Posterior vena cava (tissue), 2 donors: ENCODE measurements at places on chromosomes 3 and 15.
A peak's percentile ranks its signal among the peaks of the same experiment; 100 is the strongest.

- DNase-seq = no peak
Observed at GRCh38 chr15:68792901-68793766, 27.6 kb downstream of the ANP32A start.

DNA sequence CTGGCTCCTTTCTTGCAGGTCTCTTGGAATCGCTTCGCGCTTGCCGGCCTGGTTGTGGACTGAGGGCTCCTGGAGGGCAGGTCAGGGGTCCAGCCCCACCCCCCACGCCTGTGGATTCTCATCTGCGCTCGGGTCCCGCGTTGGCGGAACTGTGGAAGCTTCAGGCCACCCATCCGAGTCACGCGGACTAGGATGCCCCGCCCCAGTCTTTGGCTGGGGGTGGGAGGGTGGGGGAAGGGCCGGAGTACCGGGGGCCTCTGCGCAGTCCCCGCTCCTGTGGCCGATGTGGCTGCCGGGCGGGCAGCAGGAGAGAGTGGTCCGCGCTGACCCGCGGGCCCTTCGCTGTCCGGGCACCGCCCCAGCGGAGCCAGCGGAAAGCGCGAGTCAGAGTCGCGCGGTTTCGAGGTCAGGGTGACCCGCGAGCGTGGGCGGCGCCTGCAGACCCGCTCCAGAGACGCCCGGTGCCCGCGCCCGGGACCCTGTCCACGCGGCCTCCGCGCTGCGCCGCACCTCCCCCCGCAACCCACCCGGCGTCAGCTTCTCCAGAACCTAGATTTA lies 114.2 kb downstream of the KLF13 start:
- peak; percentile 90 for DNase-seq

DNA sequence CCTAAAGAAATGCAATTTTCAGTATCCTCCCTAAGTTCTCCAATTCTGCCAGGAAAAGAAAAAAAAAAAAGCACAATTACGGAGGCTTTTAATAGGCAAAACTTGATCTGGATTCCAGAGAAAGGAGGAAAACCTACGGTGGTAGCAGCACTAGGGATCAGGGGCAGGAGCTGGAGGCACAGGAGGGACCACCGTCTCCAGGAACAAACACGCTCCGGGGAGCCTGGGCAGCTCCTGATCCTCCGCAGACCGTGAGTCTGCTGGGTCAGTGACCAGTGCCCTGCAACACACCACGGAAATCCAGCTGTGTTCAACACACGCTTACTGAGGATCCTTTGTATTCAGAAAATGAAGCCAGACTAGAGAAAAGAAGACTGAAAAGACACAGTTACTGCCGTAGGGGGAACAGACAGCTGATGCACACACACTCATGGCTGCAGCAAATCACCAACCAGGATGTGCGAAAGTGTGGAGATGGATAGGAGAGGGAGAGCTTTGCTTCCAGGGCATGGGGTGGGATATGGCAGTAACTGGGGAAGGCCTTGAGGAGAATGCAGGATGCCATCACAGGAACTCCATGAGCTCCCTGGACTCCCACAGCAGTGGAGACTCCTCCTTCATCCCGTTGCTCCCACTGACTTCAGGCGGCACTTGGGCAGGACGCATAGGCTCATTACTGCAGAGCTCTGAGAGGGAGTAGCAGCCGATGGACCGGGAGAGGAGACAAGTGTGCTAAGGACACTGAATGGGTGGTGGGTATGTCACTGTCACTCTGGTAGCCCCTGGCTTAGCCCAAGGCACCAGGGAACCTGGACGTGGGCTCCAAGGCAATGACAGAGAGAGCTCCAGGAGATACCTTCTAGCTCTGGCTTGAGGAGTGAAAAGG lies 167.0 kb downstream of the ATP10A start:
- DNase-seq = no peak

DNA sequence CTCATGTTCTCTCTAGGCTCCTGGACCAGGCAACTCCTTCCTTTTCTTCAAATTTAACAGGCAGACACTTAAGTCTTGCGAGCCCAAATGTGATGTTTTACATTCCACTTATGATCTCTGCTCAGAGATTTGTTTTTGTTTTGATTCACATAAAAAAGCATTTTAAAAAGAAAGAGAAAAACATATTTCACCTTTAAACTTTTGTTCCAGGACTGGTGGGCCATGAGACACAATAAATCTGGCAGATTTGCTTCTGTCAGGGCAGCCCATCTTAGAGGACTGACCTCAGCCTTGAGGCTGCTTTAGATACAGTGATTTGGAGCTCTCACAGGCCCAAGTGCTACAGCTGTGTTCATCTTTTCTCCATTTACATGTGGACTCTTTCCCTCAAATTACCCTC lies 52.0 kb downstream of the CMSS1 start:
- DNase-seq = no peak

DNA sequence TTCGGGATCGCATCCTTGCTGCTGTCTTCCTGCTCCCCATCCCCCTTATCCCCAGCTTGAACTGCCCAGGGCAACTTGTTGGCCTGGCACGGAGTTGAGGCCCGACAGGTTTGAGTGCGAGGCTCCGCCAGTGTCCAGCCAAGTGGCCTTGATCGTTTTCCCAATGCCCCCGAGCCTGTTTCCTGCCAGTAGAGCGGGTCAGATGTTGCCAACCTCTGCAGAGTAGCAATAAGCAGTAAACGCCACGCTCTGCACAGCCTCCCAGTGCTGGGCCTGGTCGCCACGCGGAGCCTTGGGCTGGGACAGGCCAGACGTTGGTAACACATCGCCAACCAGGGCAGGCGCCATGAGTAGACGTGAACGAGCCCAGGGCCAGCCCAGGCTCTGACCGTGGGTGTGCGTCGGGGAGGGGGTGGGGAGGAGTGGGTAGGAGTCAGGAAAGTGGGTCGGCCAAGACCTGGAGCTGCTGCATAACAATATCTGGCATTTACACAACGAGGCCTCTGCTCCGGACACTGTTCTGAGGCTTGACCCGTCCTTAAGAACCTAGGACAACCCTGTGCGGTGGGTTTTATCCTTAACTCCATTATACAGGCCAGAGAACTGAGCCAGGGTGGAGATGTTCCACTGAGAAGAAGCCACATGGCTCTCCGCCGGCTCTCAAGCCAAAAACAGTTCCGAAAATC lies 444 bp upstream of the ABHD14A start:
- DNase-seq = no peak

DNA sequence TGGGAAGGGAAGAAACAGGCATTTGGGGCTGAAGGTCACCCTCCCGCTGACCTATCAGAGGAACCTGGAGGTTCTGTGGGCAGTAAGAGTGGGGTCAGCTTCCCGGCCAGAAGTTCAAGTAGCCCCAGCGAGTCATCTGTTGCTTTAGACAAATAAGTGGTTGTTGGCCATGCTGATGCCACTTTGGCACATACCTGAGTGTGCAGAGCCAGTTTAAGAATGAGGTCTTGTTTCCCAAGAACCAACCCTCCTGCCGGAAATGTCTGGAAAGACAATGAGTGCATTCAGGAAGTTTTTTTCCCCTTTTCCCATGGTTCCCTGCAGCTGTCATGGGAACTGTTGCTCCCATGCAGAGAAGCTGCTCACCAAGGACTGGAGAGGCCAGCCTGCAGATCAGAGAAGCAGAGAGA lies 166.7 kb downstream of the ZNF621 start:
- no peak for DNase-seq

DNA sequence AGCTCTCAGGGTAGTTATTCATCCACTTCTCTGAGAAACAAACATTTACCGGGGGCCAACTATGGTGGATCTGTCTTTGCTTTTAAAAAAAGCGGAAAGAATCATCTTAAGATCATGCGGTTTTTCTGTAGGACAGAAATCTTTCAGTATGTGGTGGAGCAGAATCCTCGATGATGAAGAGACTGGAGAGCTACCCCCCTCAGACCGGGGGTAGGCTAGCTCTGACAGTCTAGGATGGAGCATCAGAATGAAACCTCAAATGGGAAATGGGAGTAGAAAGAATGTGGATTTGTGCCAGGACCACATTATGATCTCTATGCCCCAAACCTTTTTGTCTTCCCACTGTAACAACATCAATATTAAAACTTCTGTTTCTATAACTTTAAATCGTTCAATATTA lies 30.3 kb downstream of the TPRG1 start:
- no peak for DNase-seq

- no peak for DNase-seq
Observed at GRCh38 chr15:39497759-39498565, 82.9 kb upstream of the THBS1 start.

- no peak for DNase-seq
Observed at GRCh38 chr15:37046876-37047614, 53.3 kb downstream of the MEIS2 start.

DNA sequence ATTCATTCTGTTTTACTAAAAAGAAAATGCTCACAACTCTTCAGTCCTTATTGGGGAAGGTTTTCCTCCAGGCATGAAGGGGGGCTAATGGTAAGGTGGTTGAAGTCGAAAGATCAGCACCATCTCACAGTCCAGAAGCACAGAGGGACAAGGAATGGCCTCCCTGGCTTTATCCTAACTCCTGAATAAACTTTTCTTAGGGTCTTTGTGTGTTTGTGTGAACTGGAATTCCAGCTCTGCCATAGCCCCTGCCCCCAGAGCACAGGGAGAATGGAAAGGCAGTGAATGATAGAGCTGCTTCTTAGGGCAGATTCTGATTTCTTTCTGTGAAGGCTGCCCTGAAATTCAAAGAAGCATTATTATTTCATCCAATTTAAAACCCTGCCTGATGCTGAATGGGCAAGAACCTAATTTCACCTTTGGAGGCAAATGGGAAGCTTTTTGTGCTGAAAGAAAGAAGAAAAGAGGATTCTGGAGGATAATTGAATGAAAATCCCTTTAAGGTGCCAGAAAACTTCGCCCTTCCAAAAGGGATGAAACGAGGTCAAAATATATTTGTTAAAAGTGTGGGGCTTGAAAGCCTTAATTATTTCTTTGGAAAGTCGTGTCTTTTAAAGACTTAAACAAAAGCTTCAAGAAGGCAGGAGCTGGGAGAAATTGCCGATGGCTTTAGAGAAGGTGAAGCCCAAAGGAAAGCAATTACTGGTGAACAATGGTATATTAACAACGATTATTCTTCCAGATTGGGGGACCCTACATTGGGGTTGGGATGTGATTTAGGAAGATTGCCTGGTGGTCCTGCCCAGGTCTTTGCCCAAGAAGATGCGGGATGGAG lies 259.9 kb upstream of the RGMA start:
- DNase-seq = no peak

- peak; percentile 60 for DNase-seq
Observed at GRCh38 chr3:127062926-127063325, 80.0 kb downstream of the PLXNA1 start.

- peak; percentile 83 for DNase-seq
Observed at GRCh38 chr3:184259878-184260723, 1.3 kb downstream of the CAMK2N2 start.

DNA sequence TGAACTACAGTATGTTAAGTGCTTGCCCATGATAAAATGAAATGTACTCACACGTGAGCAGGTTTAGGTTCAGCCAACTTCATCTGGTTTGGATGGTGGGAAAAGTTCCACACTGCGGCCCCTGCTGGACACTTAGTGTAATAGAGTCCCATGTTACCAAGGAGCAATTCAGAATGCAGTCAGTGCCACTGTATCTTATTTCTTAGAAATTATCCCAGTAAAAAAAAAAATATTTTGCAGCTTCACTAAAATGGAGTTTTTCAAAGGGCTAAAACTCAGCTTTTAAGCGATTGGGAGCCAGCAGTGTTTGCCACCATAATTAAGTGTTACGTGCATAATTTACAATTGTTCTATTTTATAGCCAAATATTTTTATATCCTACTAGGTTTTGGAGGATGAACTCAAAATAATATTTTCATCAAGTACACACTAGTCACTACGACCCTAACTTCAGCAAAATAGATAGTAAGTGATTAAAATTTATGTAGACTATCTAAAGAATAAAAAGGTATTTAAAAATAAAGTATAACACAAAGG lies 371.7 kb upstream of the GBE1 start:
- DNase-seq = peak; percentile 83

GRCh38 chr15:54707805-54708752 lies 488.7 kb downstream of the RSL24D1 start:
- DNase-seq = no peak

DNA sequence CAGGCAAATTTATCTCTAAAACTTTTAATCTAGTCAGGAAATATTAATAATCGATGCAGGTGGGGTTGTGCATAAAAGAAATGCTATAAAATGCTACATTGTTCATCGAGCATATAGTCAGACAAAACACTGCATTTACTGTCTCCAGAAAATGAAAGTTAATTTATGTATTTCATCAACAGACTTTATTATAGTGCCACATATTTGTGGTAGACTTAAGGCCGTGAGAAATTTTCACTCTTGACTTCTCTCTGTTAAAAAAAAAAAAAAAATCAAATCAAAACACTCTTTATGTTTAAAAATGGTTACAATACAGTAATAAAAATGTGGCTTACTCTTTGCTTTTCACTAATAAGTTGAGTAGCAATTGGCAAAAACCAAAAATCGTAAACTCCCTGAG lies 67.4 kb downstream of the RBMS3 start:
- DNase-seq = no peak

GRCh38 chr15:77871852-77872371 lies 205.6 kb downstream of the TBC1D2B start:
- DNase-seq = peak; percentile 45

DNA sequence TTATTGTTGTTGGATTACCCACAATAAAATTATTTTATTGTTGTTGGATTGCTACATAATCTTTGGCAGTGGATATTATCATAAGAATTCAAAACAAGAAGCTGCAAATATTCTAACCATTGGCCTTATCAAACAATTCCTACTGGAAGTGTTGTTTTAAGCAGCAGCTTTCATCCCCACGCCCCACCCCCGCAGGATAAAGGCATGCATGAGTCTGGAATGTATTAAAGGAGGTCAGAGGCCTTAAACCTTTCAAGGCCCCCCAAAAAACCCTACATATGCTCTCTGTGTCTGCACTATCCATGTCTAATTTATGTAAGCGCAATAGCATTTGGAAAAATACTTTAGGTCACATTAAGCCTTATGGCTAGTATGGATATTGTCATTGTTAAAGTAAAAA lies 23.1 kb downstream of the P3H2 start:
- DNase-seq = no peak

DNA sequence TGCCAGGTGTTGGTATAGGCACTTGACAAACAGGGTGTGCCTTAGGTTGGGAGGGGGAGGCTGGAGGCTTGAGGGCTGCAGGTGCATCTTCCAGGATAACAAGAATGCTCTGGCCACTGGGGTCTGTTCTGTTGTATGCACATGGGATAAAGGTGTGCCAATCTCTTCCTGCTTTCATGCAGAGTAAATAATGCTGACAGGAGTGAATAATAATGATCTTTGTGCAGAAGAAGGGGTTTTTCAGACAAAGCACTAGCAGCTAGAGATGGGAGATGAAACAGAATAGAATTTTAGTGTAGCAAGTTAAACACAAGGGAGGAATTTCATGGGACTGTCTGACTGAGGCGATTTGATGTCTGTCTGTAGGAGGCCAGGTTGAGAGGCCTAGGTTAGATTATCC lies 1.9 kb upstream of the ROPN1 start:
- peak; percentile 70 for DNase-seq
